Astrocyte (in vitro differentiated cells and primary cell): ENCODE measurements at places on chromosomes 5 and 9. TPM values are rescaled to one million over a fixed set of nuclear protein-coding genes. Genes with fewer than 3 reads are reported as not detected.

GRCh38 chr5:11514705-11515432 is 389.4 kb downstream of the CTNND2 start:
- DNase-seq = no peak

The MLANA gene
- total RNA-seq = not detected in 2 replicates

DNA sequence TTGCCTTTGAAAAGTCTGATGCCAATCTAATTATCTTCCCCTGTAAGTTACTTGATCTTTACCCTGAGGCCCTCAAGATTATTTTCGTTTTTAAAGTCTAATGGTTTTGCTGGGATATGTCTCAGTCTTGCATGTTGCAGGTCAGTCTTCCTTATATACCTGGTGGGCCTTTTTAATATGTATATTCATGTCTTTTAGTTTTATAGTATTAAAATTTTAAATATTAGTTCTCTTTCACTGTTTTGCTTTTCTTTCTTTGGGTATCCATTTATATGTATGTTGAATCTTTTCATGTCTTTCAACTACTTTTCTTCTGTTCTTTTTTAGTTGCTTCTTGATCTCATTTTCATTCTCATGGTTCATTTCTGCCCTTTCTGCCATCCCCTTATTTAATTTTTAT is 68.9 kb downstream of the HSD17B4 start:
- DNase-seq = no peak

GRCh38 chr5:93723005-93723404 is 18.4 kb downstream of the POU5F2 start:
- no peak for DNase-seq
